CD4-positive, alpha-beta T cell treated with Interleukin-4 for 4 hours (primary cell): ENCODE measurements at places on chromosomes 5 and 9.

DNA sequence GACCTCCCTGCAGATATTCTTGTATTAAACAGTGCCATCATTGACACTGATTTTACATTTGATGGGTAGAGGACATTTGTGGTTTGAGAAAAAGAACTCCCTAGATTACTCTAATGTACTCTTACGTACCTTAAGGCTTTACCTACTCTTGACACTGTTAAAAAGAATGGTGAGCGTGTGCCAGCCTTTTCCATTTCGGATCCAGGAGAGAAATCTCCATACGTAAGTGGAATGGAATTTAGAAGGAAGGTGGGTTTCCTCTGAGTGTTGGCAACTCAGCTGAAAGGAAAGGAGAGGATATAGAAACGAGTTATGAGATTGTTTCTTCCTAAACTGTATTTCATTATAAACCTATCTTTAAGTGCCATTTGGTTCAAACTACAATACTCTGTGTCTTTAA is 40.9 kb downstream of the TNPO1 start:
- no peak for DNase-seq

DNA sequence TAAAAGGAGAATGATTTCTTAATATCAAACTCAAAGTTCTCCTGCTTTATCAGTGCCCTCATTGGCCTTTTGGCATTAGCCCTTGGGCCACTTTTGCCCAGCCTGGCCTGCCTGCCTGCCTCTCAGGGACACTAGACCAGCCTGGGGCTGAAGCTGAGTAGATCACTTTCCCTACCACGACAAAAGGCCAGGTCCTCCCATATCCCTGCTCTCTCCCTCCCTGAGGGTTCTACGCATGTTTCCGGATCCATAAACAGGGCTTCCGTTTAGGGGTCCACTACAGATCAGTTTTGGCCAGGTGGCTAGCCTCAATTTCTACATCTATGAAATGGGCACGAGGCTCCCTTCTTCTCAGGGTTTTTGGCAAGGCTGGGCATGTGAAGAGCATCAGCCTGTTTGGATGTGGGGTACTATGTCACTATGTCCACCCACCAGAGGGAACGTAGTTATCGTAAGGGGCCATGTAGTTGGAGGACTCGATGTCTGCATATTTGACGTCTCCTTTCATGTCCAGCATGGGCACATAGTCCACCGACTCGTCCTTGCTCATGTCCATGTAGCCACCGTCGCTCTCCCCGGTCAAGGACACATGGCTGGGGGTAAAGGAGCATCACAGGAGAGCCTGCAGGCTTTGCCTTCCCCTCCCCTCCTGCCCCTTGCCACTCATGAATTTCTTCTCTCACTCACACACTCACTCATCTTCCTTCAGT is 34.0 kb downstream of the PDGFRB start:
- DNase-seq = no peak

DNA sequence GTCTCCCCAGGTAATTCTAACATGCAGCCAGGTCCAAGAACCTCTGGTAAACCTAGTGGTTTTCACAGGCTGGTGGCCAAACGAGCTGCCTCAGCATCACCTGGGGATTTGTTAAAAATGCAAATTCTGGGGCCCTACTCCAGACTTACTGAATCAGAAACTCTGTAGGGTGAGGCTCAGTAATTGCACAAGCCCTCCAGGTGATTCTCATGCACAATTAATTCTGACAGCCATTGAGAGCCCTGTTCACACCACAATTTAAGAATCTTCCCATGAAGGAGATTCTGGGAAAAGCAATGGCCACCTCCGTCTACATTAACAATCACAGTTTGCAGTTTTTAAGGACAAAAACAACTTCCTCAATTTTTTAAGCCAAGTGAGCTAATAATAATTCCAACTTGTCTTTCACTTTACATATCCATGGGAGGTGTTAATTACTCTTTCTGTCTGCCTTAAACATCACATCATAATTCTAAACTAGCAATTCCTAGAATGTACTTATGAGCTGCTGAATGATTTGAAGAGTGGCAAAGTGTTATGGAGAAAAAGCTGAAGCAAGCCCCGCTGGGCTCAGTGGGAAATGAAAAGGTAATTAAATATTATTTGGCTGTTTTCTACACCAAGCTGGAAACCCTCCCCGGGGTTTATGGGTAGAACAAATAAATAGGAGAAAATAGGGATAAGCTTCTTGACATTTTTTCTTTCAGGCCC is 70.0 kb downstream of the GLDC start:
- DNase-seq = no peak

DNA sequence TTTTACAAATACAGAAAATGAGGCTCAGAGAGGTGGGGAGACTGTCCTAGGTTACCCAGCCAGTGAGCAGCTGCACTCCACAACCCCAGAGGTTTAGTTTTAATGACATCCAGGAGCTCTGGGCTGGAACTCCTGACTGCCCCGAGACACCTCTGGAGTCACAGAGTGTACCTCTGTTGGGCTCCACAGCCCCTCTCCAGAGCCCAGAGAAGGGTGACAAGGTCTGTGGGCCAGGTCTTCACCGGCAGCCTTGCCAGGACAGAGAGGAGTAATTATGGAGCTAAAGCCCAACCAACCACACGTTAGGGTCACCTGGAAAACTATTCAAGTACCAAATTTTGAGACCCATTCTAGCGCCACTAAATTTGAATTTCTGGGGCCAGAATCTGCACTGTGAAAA is 11.1 kb downstream of the CDX1 start:
- no peak for DNase-seq

- no peak for DNase-seq
These were observed 24.8 kb downstream of the TTC1 start for GRCh38 chr5:160033546-160034252.

DNA sequence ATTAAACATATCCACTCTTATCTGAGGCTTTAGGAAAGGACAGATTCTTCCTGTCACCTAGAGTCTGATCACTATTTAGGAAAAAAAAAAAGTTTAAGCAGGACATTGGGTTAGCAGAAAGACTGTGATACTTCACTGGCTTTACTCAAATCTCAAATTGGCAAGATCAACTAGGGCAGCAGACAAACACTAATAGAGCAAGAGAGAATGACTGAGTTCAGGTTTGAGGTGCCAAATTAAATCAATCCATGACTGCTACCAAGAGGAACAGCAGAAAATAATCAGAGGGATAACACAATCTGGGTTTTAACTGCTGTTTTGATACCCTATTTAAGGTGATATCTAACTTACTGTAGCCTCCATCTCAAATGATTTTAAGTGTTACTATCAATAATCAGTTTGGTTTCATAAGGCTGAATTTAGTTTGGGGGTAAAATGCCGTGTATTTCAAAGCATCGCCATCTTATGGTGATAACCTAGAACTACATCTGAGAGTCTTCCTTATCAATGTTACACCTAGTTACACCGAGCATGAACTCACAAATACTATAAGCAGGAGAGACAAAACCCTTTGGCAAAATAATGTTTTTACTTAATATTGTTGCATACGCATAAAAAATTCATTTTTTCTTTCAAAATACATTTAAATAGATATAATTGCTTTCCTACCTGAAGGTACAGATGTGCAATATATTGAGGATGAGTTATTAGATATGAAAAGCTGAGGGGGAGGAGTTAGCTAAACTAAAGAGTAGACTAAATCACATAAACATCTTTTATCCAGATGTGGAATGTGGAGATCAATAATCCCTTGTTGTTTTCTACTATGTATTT is 286.4 kb upstream of the CDH12 start:
- DNase-seq = no peak

DNA sequence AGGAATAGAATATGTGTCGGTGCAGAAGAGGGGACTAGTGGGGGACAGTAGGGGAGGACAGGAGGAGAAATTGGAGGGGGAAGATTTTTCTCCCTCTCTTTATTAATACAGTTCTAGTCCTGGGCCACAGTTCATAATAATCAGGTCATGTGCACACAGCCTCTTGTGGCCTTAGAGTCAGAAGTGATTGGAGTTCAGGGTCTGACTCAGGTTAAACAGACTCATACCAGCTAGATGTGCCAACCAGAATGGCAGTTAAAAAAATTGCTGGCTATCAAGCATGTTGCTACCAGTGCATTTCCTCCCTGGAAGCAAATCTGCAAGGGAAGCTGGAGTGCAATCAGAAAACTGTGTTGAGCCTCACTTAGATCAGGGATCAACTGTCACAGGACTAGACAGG is 132.7 kb upstream of the MAP1B start:
- DNase-seq = no peak

DNA sequence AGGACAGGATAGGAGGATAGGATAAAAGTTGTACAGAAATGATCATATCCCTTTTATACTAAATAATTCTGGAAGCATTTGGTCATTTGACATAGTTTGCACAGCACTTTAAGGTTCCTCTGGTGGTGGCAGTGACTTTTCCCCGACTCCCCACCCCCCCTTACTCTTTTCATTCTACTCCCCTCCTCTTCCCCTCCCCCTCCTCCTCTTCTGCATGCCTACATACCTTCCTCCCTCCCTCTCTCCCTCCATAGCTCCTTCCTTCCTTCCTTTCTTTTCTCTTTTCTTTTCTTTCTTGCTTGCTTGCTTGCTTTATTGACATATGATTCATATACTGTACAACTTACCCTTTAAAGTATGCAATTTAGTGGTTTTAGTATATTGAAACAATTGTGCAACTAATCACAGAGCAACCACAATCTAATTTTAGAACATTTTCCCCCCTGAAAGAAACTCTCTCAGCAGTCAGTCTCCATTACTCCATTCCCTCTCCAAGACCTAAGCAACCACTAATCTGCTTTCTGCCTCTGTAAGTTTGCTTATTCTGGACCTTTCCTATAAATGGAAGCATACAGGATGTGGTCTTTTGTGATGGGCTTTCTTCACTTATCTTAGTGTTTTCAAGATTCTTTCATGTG is 159.0 kb downstream of the HACD4 start:
- DNase-seq = no peak
